ENCODE measurements at places on chromosomes 2 and 18.

DNA sequence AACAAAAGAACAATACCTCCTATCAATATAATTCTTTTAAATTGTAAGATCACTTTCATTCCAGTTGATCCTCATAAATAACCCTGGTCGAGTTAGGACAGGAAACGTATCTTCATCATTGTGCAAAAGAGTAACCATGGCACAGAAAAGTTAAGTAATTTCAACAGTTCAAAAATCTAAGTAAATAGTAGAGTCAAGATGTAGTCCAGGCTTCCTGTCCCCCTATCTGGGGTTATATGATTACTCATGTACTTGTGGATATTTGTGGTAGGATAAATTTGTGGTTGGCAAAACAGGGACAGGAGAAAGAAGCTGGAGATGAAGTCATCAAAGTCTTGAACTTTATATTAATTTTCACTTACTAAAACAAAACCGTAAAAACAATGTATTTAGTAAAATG, 772.6 kb downstream of the TSN start:
- no peak for ATAC-seq

DNA sequence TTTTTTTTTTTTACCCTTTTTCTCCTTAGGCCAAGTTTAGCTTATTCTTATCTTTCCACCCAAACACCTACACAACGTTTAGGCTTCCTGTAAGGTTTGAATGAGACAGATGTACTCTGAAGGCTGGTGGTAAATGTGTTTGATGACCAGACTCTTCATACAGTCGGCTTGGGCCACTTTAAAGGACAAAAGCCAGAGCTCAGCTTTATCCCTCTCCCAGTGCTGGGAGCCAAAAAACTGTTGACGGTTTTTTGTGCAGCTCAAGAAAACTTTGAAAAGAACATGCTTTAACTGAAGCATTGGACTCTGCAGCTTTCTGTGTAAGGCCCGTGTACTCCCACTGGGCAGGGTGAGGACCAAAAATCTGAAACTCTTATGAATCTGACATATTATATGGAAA, 15.4 kb downstream of the CD8A start:
- no peak for ATAC-seq

DNA sequence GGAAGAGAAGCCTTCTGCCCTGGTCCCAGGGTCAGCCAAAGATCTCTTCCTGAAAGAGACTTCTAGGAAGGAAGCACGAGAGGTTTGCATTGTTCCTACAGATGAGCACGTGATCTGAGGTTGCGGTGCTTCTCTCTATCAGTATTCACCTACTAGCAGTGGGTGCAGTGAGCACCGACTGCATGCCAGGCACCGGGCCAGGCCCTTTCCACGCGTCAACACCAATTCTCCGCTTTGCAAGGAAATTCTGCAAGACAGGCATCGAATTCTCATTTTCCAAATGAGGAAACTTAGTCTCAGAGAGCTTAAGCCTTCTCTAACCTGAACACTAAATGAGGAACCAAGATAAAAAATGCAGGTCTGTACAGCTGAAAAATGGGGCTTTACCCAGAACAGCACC, 151.5 kb upstream of the MYCN start:
- no peak for ATAC-seq

DNA sequence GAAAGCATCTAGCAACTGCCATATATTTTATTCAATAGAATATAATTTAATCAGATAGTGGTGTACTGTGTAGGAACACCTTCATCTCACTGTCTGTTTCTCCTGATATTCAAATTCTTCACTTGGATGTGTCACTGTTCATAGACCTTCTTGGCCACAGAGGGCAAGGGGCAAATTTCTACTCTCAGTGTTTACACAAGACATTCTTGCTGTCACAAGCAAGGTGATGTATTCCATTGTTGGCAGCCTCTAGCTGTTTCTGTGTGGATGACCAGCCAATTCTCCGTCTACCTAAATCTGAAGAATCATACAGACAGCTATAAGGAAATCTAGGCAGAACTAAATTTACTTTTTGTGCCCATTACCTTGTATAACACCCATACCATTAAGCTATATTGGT, 948.3 kb downstream of the CNTNAP5 start:
- ATAC-seq: no peak

GRCh38 chr2:43212216-43212835, 14.1 kb downstream of the ZFP36L2 start:
- no peak for ATAC-seq

Measured in SK-N-SH treated with all-trans-retinoic acid at 6 μM for 48 hours (cell line).